ENCODE measurements at places on chromosomes 6 and 20.

DNA sequence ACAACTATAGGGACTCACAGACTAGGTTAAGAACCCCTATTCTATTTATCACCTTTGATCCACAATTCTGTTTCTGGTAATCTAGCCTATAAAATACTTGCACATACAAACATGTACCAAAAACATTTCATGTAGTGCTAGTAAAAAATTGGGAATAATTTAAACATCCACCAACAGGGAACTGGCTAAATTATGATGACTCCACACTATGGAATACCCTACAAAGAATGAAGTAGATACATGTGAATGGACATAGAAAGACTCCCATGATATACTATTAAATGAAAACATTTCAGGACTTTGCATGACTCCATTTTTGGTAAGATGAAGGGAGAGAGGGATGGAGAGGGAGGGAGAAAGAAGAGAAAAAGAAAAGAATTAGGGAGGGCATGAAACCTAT, 58.2 kb downstream of the ZHX3 start:
- DNase-seq: no peak

- no peak for DNase-seq
Observed at GRCh38 chr6:21164768-21165326, 428.7 kb upstream of the SOX4 start.

GRCh38 chr6:107618672-107619071, 128.8 kb downstream of the SOBP start:
- no peak for DNase-seq

DNA sequence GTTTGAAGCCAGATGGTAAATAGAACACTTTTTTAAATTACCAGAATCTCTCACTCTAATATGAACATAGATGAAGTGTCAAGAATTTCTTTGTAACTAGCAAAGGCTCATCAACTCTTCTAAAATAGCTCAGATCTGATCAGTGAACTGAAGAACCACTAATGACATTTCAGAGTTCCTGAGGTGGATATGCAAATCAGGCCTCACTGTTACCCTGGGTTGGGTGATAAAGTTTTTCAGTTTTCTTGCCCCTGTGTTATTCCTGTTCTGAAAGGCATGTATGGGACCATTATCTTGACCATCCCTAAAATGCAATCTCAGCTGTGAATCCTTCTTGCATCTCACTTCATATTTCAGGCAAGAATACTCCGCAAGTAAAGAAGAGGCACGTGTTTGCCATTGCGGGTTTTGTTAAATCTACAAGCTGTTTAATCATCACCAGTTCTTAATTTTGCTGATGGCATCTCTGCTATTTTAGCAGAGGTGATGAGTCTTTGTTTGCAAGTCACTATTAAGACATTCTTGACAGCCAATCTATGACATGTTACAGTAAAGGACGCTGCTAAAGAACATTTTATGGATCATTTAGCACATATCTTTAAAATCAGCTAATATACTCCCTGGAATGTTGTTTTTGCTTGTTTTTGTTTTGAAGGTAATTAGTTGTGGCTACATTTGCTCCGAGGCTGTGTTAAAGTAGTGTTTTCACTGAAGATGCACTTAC, 47.9 kb downstream of the KHDC1L start:
- no peak for DNase-seq

- DNase-seq: no peak
Observed at GRCh38 chr20:39853636-39854035, 835.4 kb downstream of the MAFB start.

Measured in left renal cortex interstitium (tissue), 4 donors.